ENCODE measurements at places on chromosomes 11 and 22.

DNA sequence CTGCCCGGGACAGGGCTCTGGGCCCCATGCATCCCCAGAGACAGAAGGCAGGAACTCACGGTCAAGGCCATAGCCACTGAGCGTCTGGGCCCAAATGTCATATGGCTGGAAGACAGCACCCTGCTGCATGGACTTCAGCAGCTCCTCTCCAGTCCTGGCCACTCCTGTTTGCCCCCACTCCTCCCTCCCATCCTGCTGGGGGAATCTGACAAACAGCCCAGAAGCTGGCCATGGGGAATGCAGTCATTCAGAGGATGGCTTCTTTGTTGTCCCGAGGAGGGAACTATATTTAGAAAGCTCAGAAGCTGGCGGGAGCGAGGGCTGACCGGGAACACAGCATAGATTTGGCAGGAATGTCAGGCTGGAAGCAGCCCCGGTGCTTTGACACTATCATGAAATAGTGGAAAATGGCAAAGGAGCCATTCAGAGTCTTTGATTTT, 35.0 kb downstream of the DKK3 start:
- no peak for DNase-seq

- DNase-seq = no peak
These were observed 59.5 kb upstream of the PRSS23 start for GRCh38 chr11:86740628-86741483.

GRCh38 chr11:117026593-117027330, 71.5 kb downstream of the SIK3 start:
- DNase-seq = no peak

DNA sequence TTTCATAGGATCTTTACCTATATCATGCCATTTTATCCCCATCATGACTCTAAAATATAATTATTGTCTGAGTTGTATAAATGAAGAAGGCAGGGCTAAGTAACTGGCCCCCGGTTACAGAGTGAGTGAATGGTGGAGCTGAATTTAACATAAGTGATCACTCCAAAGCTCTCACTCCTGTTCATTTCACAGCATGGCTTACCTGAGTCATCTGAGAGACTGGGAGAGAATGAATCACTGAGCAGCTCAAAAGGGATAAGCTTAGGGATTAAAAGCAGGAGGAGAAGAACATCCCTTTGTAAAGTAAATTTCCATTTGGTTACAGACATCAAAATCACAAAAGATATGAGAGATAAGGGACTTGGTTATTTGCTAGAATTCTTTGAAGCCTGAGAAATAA, 294.0 kb upstream of the CTSC start:
- DNase-seq = no peak

- no peak for DNase-seq
These were observed 34.5 kb downstream of the C11orf65 start for GRCh38 chr11:108432783-108433182.

- peak; percentile 60 for DNase-seq
These were observed 2.4 kb downstream of the UCP2 start for GRCh38 chr11:73980001-73980961.

DNA sequence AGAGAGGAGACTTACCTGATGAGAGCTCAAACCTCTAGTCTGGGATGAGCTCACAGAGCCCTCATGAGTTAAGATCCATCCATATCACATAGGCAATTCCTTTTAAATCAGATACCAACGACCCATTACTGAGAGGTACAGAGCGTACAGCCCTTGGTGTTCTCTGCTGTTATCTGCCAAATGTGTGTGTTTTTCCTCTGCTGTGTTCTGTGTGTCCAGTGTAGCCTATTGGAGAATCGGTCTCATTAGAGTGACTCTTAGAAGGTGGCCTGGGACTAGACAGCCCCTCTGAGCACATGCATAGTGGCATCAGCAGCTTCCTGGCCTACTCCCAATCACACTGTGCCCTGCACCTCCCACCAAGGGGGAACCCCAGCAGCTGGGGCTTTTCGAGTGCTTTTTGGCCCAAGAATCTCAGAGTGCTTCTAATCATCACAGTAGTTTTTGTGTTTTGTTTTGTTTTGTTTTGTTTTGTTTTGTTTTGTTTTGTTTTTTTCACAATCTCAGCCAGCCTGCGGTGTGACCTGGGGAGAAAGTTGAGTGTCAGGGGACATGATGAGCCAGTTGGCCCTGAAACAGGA, 25.4 kb downstream of the TP53AIP1 start:
- no peak for DNase-seq

GRCh38 chr11:45048870-45049691, 97.4 kb upstream of the PRDM11 start:
- no peak for DNase-seq
